ENCODE measurements at places on chromosomes 1 and 21.

DNA sequence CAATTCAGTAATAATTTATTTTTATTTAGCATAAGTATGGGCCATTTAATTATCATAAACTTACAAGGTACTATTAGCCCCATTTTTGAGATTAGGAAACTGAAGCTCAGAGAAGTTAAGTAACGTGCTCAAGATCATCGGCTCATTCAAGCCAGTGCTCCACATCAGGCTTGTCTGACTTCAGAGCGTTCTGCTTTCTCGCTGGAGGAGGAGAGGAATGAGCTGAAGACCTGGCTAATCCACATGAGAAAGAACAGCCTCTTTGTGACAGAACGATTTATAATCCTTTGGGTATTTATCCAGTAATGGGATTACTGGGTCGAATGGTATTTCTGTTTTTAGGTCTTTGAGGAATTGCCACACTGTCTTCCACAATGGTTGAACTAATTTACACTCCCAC, 39.7 kb downstream of the DDX20 start:
- DNase-seq = no peak

DNA sequence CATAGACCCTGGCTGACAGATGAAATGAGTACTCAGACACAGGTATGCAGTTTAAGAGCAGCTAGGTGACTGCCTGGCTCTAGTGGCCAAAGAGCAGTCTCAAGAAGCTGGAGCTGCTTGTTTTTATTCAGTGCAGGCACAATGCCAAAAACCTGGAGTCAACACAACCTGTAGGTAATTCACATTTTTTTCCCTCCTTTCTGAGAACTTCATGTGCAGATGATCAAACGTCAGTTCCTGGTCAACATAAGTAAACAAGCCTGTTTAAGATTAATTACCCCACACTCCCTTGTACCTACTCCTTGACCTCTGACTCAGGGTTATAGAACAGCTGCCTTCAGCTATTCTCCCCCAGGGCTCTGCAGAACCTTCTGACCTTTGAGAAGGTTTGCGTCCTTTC, 17.3 kb upstream of the ACADM start:
- DNase-seq = no peak

DNA sequence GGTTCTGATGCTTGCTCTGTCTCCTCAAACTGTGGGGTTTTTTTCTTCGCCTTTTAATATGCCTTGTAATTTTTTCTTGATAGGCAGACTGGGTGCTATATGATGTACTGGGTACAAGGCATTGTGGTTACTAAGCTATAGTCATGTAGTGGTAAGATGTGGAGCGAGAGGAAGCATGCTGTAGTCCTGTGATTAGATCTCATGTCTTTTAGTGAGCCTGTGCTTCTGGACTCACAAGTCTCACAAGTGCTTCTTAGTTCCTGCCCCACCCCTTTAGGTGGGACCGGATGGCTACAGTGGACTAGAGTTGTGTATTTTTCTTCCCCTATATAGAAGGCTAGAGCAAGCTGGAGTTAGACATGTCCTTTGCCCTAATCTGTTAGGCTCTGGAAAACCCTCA, 178.7 kb downstream of the DNM3 start:
- DNase-seq = no peak

DNA sequence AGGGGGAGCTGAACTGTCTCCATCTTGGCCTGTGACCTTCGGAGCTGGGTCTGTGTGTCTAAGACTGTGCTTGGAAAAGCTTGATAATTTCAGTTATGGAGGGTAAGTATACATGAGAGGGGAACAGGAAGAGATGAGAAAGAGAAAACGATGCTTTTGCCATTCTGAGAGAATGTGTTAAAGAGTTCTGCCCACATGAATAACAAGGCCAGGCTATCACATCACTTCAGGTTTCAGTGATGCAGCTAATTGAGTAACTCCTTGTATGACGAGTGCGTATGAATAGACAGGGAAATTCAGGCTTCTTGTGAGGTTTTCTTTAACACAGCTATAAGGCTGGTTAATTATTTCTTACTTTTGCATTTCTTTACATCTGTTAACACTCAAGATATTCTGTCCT, 81.0 kb downstream of the PLPPR5 start:
- no peak for DNase-seq

- DNase-seq = peak; percentile 1
Observed at GRCh38 chr1:61184040-61184713, 101.8 kb downstream of the NFIA start.

- DNase-seq = no peak
Observed at GRCh38 chr1:62040450-62040849, 154.2 kb upstream of the L1TD1 start.

DNA sequence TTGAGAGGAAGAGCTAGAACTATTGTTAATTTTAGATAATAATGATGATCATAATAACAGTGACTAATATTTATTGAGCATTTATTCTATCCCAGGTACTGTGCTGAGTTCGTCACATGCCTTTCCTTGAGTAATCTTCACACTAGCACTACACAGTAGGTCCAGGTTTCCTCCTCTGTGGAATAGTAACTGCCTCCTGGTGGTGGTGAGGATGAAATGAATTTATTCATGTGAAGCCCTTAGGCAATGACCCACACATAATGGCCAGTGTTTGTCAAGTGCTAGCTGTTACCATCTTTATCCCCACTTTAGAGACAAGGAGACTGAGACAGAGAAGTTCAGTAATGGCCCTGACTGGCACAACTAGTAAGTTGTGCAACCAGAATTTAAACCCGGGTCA, 5.9 kb downstream of the NIPAL3 start:
- DNase-seq = no peak

DNA sequence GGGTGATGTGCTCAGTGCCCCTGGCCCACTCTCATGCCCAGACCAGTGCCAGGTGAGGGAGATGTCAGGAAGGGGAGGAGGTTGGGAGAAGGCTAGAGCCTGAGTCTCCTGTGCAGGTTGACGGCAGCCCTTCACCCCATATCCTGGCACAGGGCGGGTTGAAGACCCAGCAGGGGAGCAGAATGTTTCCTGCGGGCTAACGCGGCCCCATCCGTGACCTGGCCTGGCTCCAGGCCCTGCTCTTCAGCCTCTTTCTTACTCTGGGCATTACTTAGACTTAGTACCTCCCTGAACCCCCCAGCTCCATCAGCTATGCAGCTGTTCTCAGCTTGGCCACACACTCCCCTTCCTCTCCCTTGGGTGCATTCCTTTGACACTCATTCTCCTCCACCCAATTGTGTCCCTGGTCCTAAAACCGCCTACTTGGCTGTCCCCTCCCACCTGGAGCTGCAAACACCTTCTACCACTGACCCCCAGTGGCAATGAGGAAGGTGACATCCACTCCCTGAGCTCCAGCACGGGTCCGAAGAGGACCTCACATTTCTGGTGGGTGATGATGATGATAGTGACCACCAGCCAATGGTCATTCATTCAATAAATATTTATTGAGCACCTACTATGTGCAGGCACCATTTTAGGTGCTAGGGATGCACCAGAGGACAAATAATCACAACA, 179.0 kb downstream of the PTPRU start:
- DNase-seq = no peak

DNA sequence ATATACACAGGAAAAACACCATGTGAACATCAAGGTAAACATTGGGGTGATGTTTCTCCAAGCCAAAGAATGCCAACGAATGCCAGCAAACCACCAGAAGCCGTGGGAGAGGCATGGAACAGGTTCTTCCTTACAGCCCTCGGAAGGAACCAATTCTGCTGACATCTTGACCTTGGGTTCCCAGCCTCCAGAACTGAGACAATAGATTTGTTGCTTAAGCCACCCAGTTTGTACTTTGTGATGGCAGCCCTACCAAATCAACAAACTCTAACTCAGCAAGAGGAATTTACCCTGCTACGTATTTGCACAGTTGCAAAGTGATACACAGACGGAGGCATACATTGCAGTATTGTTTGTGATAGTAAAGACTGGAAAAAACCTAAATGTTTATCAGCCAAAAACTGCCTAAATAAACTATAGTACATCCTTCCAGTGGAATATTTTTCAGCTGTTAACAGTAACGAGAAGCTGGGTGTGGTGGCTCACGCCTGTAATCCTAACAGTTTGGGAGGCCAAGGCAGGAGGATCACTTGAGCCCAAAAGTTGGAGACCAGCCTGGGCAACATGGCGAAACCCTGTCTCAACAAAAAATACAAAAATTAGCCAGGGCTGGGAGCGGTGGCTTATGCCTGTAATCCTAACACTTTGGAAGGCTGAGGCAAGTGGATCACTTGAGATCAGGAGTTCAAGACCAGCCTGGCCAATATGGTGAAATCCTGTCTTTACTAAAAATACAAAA, 12.5 kb upstream of the ZC3H12A start:
- DNase-seq = no peak

GRCh38 chr1:100364697-100365096, 12.4 kb downstream of the CDC14A start:
- DNase-seq = no peak

DNA sequence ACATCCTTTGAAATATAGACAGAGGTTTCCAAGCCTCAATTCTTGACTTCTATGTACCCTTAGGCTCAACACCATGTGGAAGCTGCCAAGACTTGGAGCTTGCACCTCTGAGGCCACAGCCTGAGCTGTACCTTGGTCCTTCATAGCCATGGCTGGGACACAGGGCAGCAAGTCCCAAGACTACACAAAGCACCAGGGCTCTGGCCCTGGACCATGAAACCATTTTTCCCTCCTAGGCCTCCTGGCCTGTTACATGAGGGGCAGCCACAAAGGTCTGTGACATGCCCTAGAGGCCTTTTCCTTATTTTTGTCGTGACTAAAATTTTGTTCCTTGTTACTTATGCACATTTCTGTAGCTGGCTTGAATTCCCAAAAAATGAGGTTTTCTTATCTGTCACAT, 953.1 kb upstream of the ADGRL4 start:
- no peak for DNase-seq

DNA sequence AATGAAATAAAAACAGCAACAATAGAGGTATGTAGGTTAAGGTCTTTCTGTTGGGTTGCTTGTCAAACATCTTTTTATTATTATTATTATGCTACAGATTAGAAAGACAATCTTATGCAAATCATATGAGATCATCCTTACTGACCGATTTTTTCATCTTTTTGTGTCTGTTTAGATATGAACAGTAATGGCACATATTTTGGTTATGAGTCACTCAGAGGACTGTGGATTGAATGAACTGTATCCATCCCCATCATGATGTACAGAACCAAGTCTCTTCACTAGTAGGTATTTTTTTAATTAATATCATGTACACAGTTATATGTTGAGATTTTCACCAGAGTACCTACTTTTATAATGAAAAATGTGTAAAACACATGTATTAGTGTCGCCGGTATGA, 159.1 kb downstream of the CHRM3 start:
- no peak for DNase-seq

DNA sequence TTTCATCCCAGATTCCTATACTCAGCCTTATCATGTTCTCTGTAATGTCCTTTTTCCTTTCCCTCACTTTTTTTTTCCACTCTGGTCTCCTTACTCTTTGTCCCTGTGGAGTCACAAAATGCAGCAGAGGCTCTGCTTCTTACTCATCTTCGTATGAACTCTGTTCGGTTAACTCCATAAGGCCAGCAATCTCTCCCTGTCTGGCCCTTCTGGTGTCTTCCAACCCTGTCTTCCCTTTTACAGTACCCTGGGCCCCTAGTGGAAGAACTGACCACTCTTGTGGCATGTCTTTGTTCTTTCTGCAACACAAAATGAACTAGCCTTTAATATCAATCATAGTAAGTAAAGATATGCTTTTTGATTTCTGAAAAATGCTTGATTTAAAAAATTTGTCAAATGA, 7.1 kb downstream of the CD101 start:
- no peak for DNase-seq

- no peak for DNase-seq
Observed at GRCh38 chr1:244755673-244756072, 79.8 kb upstream of the COX20 start.

DNA sequence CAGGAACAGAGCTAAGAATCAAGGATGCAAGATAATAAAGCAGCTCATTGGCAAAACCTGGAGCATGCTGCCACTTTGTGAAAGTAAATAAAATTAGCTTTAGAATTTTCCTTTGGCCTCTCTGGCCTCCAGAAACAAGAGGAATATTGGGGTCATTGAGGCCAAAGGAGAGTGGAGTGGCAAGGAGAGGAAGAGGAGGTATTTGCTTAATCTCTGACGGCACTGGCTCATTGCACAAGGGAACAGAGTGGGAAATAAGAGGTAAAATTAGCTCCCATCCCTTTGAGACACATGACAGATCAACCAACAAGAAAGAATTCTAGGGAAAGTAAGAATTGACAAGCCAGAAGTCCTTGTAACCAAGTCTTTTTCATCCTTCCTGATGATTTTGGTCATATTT, 48.4 kb downstream of the MAB21L3 start:
- DNase-seq = no peak

DNA sequence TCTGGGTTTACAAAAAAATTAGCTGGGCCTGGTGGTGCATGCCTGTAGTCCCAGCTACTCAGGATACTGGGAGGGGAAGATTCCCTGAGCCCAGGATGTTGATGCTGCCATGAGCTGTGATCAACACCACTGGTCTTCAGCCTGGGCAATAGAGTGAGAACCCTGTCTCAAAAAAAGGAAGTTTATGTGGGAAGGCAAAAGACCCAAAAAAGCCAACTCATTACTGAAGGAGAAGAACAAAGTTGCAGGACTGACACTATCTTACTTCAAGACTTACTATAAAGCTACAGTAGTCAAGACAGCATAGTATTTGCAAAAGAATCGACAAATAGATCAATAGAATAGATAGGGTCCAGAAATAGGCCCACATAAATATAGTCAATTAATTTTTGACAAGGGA, 9.2 kb upstream of the PTGS2 start:
- no peak for DNase-seq

DNA sequence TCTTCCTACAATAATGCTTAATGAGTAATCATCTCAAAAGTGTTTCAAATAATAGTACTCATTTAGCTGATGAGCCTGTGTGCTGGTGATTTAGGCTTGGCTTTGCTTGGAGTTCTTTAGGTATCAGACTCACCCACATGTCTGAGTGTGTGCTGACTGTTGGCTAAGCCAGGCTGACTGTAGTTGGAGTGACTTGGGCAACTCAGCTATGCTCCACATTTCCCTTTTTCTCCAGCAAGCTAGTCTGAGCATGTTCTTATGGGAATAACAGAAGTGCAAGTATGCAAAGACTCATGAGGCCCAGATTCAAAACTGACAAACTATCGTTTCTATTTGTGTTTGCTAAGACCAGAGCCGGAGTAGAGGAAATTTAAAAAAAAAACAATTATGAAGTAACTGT, 99.0 kb upstream of the ADGRL4 start:
- DNase-seq = no peak

- DNase-seq = no peak
Observed at GRCh38 chr1:67626090-67626860, 58.7 kb upstream of the GADD45A start.

DNA sequence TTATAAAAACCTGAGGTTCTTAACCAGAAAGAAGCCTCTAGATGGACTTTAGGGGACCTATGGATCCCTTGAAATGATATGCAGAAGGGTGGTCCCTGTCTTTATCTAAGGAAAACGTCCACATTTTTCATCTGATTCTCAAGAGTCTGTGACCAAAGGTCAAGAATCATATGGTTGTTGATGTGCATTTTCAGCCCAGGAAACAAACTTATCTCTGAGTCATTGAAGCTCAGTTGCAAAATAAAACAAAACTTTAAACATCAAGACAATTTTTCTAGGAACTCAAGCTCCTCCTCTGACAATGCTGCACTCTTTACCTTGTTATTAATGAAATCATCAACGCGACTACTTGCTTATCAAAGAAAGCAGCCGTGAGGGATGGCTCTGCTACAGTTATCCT, 83.3 kb downstream of the TIAM1 start:
- DNase-seq = no peak
